NCI-H460 (cell line): ENCODE measurements at places on chromosomes 13 and 19. TPM values are rescaled to one million over a fixed set of nuclear protein-coding genes. Genes with fewer than 3 reads are reported as not detected.
A peak's percentile ranks its signal among the peaks of the same experiment; 100 is the strongest.

B3GNT3 gene
- 0.05 TPM in 1 of 2 replicates, not detected in the other for total RNA-seq

NKG7 gene
- not detected in 2 replicates for total RNA-seq

ZNF43 gene
- not detected in 2 replicates for total RNA-seq

C1QTNF9B gene
- not detected in 2 replicates for total RNA-seq

OLFM4 gene
- total RNA-seq = not detected in 2 replicates

- DNase-seq = no peak
These were observed 58.4 kb downstream of the PEPD start for GRCh38 chr19:33463199-33463598.

DNA sequence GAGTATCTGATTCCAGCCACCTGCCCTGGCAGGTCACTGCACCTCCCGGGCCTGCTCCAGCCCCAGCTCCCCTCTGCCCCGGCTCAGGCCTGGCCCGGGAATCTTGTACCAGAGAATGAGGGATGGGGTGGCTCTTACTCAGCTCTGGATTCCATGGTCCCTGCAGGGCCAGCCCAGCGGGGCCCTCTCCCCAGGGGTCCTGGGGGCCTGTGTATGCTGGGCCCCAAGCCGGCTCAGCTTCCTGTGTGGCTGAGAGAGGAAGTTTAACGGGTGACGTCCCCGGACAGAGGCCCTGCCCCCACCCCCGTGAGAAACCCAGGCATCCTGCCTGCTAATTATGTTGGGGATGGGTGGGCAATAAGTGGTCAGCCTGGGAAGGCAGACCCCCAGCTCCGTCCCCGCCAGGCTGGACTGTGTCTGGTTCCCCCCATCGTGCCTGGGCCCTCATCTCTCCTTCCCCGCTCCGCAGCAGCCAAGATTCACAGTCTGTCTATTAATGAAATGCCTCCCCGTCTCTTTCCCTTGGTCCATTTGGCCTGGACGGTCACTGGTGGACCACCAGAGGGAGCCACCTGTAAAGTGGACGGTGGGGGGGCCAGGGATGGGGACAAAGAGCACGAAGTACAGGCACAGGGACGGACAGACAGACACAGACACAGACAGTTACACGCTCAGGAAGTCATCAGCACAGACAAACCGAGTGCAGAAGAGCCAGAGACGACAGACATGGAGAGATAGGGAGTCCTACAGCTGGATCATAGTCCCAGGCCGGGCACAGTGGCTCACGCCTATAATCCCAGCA lies at the start of gene DENND1C:
Gene DENND1C, minus strand, starts transcription at position 247 of the 802 bp plus-strand sequence. Its CDS starts 92 bp downstream, at position 155.
- DNase-seq = no peak

GRCh38 chr19:47209319-47210179 lies 21.4 kb downstream of the BBC3 start:
- no peak for DNase-seq

GRCh38 chr19:48853483-48853882 lies 14.9 kb downstream of the PLEKHA4 start:
- DNase-seq = no peak

GRCh38 chr19:30209617-30210600 lies 162.3 kb upstream of the ZNF536 start:
- no peak for DNase-seq

DNA sequence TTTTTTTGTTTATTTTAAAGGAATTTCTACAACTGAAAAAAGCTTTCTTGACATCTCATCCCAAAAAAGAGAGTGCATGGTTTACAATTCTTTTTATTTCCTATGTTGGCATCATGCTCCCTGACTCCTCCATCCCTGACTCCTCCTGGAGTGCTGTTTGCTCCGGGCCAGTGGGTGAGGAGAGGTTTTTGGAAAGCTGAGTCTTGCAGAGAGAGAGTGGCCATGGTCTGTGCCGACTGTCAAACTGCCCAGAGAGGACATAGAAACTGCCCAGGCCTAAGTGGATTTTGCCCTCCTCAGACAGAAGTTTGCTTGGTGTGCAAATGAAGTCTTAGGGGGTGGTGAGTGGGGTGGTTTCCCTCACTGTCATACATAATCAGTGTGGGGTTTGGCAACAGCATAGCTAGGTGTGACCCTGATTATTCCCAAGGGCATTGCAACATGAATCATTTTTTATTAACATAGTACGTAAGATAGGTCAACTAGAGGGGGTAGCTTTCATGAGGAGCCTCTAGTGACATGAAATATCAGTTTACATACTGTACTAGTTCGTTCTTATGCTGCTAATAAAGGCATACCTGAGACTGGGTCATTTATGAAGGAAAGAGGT lies 179.8 kb upstream of the UBL3 start:
- no peak for DNase-seq

- no peak for DNase-seq
These were observed 8.8 kb downstream of the PRR36 start for GRCh38 chr19:7865262-7865911.

GRCh38 chr13:100304229-100304628 lies 215.3 kb downstream of the PCCA start:
- DNase-seq = no peak

- peak; percentile 78 for DNase-seq
These were observed 3.9 kb downstream of the MIDN start for GRCh38 chr19:1252221-1252820.

DNA sequence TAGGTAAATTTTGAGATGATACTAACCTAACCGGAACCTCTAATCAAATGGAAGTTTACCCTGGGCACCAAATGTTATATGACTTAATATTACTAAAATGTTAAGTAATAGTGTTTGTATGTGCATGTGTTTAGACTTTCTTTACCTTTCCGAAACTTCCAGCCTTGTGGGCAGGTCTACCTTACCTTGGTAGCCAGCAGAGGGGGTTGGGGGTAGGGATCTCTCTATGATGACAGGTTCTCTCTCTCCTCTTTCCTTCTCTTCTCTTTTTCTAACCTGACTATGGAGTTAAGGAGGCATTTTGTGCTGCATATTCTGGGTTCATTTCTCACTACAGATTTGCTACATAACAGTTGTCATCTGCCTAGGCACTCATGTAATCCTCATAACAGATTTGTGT lies 6.8 kb upstream of the FRY start:
- no peak for DNase-seq

GRCh38 chr19:39187552-39187943 lies 9.2 kb upstream of the NCCRP1 start:
- DNase-seq = no peak

- no peak for DNase-seq
These were observed 136.5 kb downstream of the RNF17 start for GRCh38 chr13:24900507-24900906.

DNA sequence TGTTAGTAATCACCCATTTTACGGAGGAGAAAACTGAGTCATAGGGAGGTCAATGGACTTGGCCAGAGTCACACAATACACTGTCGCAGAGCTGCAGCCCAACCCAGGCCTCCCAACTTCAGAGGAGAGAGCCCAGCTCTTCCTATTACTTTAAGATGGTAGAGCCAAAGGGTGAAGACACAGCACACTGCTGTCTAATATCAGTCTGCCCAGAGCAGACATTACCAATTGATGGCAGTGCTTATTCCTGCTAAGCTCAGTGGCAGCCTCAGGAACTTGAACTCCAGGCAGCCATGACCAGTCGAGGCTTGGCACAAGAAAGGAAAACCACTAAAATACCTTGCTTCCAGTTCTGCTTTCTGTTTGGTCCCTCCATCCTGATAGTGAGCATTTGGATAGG lies 18.4 kb downstream of the TMEM150B start:
- no peak for DNase-seq

- DNase-seq = no peak
These were observed 18.4 kb downstream of the ADGRL1 start for GRCh38 chr19:14187561-14187960.

DNA sequence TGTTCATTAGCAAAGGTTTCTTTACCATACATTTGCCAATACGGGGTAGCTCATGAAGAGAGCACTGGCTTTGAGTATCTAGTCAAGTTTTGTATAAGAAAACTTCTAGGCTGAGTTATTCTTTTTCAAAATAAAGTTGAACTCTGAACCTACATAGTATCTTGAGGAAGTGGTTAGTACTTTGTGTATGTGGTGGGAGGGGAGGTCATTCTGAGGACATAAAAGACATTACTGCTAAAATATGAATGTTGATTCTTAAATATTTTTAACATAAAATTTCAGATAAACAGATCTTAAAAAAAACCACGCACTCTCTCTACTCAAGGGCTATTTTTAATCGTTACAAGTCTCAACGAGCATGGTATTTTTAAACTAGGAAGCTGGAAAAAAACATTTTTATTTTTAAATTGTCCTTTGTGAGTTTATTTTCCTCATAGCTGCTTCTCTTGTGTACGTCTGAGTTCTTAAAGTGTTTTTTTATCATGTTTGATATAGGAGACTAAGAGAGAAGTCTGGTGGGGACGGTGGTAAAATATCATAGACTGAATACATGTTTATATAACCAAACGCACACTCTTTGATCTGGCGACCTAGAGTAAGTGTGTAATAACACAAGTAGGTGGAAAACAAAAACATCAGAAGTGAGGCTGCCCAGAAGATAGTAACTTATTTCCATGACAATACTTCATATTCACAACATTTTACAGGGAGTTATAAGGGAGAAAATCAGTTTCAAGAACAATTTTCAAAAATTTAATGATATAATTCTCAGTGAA lies 118.0 kb upstream of the POSTN start:
- no peak for DNase-seq
